ENCODE measurements at places on chromosomes 16 and 17. TPM values are rescaled to one million over a fixed set of nuclear protein-coding genes. Genes with fewer than 3 reads are reported as not detected.

Gene GPR179
- not detected for polyA plus RNA-seq

Gene KCNJ16
- polyA plus RNA-seq: not detected

Gene NOD2
- polyA plus RNA-seq: not detected

Gene ZKSCAN2
- polyA plus RNA-seq: 3.1 TPM

Gene CHP2
- polyA plus RNA-seq: not detected

Gene ABCA8
- polyA plus RNA-seq: 9.7 TPM

Gene SLFN12L
- polyA plus RNA-seq: 0.02 TPM

Gene ZP2
- not detected for polyA plus RNA-seq
